ENCODE measurements at places on chromosomes 4 and X.

DNA sequence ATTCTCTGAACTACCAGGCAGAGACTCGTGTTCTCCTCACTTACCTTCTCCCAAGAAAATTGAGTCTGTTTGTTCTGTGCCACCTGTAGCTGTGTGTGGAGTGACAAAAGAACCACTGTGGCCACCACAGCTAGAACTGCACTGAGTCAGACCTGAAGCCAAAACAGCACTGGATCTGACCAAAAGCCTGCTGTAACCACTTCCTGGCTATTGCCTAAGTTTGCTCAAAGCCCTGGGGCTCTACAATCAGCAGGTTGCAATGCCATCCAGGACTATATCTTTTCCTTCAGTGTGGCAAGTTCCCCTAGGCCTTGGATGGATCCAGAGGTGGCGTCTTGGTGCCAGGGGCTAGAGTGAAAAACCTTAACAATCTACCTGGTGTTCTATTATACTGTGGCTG lies 449.1 kb downstream of the FAM133A start:
- no peak for DNase-seq

GRCh38 chrX:134460862-134461220 lies 876 bp downstream of the HPRT1 start:
- no peak for DNase-seq

- no peak for DNase-seq
Observed at GRCh38 chr4:139770361-139770760, 104.7 kb downstream of the MGST2 start.

DNA sequence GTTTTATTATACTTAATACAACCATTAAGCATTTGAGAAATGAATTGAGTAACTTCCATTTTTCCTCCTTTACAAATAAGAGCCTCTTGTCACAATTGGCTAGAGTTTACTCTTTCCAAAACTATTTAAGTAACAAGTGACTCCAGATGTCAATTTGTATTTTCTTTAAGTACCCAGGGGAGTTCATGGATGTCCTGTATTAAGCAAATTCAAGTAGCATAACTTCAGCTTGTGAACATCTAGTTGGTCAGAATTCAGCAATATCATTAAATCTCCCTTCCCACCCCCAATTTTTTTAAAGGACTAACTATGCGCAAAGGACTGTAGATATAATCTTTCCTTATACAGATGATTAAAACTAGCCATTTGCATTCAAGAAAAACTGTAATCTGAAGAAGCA lies 1.4 kb upstream of the ADGRL3 start:
- no peak for DNase-seq

GRCh38 chrX:53660004-53660403 lies 26.5 kb downstream of the HUWE1 start:
- no peak for DNase-seq

- DNase-seq, result no peak
Observed at GRCh38 chr4:17033768-17034181, 135.3 kb upstream of the LDB2 start.

DNA sequence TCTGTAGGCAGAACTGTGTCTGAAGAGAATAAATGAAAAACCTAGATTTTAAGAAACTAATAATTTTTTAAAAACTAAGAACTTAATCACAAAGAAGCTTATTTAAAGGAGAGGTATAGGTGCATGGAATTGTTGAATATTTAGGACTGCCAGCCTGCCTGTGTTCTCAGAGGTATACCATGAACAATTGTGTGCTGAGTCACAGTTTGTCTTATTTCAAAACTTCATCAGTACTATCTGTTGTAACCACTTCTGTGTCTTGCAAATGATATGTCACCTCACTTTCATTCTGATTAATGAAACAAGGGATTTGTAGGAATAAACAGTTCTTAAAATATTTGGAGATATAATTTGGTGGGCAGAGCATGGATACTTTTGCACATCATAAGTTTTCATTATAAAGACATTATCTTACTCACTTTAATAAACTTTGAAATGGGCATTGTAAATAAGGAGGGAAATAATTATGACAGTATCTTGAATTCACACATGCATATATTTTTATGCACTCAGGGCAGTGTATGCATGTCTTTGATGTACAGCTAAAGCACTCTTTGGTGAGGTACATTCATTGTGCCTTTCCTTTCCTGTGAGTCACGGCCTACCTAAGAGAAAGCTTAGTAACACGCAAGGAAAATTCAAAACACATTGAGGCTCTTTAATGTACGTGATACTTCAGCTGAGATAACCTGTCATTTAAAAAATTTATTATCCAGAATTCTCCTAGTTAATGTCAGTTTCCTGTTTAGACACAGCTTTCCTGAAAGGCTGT lies 31.7 kb downstream of the STOX2 start:
- DNase-seq, result no peak

- DNase-seq, result no peak
Observed at GRCh38 chr4:78129383-78130108, 72.4 kb downstream of the FRAS1 start.

DNA sequence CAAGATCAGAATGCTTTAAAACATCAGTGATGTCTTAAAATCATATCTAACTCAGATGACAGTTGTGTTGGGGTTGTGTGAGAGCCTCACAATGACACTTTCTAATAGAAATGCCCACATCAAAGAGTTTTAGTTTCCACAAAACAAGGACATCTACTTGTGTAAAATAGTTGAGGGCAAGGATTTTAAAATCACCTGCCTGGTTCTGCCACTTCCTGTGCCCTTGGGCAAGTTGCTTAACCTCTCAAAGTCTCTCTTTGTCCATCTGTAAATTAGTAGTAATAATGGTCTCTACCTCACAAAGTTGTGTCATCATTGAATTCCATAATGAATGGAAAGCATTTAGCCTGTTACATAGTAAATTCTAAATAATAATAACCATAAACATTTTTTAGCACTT lies 41.9 kb upstream of the RELL1 start:
- no peak for DNase-seq

DNA sequence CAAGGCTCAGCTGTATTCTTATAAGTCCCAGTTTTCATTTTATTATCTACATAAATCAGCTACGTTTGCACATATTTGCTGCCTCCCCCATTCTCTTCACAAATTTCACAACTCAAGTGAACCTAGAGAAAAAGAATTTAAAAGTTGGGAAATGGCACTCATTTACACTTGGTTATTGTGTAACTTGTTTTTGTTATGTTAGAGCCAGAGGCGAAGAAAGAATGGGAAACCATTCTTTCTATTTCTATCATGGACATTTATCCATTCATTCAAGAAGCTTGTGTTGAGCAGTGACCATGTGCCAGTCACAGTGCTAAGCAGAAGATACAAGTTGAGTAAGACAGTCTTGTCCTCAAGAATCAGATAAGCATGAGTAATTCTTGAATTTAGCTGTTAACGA lies 13.5 kb downstream of the LIAS start:
- no peak for DNase-seq

Measured in stimulated activated CD8-positive, alpha-beta memory T cell treated with anti-CD3 and anti-CD28 coated beads, Interleukin-15, amount 100 ng/mL, for 24 hours (primary cell).